Brain microvascular endothelial cell (primary cell): ENCODE measurements at places on chromosomes 7 and 10.

- no peak for DNase-seq
Observed at GRCh38 chr7:112517487-112517886, 36.7 kb downstream of the LSMEM1 start.

GRCh38 chr7:101998906-101999240 is 181.4 kb downstream of the CUX1 start:
- DNase-seq: no peak

DNA sequence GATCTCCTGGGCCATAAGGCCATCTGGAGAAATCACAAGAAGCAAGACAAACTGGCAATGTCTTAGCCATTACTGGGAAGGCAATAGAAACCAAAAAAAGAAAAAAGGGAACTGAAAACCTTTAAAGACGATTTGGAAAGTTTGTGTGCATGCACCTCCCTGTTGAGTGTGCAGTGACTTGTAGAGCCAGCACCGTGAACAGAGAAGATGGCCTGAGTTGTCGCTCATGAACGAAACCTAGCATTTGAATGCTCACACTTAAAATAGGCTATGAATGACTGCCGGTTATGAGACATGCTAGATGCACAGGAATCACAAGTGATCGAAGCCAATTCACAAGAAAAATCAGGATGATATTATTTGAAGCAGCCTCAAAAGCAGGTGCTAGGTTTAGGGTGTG is 151.3 kb upstream of the ADO start:
- DNase-seq: no peak

GRCh38 chr10:132698211-132698751 is 87.7 kb downstream of the NKX6-2 start:
- no peak for DNase-seq

GRCh38 chr7:144835155-144835611 is 670 bp downstream of the TPK1 start:
- DNase-seq: peak; percentile 48
